NCI-H510A (cell line): ENCODE measurements at places on chromosomes 11 and 22.

DNA sequence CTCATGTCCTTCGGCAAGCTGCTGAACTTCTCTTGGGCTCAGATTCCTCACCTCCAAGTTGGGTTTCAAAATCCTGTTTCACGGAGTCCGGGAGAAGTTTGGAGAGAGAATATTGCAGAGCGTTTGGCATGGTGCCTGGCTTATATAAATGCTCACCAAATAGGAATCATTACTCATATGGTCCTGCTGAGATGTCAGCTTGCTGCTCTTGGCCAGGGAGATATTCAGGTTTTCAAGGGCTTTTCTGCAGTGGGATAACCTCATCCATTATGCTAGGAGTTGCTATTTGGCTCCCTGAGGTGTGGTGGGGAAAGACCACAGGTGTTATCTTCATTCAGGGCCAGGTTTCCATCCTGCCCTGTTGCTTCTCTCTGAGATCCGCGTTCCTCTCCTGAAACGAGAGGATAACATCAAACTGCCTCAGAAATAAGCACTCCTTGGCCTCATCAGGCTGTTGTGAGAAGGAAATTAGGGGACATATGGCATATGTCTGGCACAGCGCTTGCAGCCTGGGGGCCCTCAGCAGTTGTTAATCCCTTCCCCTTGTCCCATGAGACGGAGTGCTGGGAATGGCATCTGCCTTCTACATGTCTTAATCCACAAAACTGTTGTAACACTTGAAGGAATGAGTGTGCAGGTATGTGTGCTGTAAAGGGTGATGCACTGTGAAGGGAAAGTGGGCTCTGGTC is 29.9 kb upstream of the ACER3 start:
- DNase-seq: no peak

- no peak for DNase-seq
Observed at GRCh38 chr11:82267186-82267585, 466.5 kb downstream of the FAM181B start.

- no peak for DNase-seq
Observed at GRCh38 chr22:29692327-29692640, 27.5 kb upstream of the CABP7 start.

DNA sequence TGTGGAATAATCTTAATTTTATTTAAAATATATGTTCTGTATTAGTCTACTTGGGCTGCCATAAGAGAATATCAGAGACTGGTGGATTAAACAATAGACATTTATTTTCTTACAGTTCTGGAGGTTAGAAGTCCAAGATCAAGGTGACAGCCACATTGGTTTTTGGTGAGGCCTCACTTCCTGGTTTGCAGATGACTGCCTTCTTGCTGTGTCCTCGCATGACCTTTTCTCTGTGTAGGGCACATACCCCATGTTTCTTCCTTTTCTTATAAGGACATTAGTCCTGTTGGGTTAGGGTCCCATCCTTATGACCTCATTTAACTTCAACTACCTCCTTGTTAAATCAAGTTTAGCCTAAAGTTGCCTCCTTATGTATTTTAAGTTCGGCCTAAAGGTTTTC is 202.7 kb upstream of the MPPED2 start:
- DNase-seq: no peak

DNA sequence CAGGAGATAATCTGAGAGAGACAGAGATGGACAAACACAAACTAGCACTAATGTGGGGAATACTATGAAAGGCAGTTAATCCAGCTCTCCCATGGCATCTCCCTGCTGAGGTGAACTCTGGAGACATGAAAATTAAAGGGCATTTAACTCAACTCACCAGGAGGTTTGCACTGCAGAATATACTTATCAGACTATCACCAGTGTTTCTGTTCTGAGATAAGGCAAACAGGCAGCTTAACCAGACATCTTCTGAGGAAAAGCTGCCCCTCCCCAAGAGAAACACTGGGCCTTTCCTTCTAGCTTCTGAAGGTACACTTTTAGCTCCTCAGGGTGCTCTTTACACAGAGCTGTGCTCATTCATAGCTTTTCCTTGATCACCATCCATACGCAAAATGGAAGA is 85.5 kb downstream of the AMBRA1 start:
- DNase-seq: no peak

DNA sequence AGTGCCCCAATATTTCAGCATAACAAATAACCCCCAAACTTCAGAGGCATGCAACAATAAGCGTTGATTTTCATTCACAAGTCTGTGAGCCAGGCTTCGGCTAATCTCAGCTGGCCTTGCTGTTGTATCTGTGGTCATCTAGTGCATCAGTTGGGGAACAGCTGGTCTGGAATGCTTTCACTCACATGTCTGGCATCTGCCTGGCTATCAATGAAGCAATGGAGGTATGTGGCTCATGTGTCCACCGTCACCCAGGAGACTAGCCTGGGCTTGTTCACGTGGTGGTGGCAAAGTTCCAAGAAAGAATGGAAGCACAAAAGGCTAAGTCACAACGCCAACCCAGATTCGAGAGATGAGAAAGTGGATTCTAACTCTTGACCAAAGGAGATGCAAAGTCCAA is 304.8 kb upstream of the ISX start:
- no peak for DNase-seq

GRCh38 chr22:39095971-39096370 is 1.1 kb upstream of the APOBEC3H start:
- DNase-seq: no peak

- DNase-seq: no peak
Observed at GRCh38 chr22:38572065-38572464, 2.1 kb upstream of the DMC1 start.

DNA sequence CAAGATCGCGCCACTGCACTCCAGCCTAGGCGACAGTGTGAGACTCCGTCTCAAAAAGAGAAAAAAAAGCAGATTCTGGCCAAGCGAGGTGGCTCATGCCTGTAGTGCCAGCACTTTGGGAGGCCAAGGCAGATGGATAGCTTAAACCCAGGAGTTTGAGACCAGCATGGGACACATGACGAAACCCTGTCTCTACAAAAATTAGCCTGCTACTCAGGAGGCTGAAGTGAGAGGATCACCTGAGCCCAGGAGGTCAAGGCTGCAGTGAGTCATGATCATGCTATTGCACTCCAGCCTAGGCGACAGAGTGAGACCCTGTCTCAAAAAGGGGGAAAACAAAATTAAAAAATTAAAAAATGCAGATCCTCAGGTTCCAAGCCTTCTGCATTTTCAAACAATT is 14.0 kb downstream of the PGAP2 start:
- no peak for DNase-seq

- DNase-seq: peak; percentile 23
Observed at GRCh38 chr11:75547617-75548058, 14.4 kb upstream of the SERPINH1 start.

DNA sequence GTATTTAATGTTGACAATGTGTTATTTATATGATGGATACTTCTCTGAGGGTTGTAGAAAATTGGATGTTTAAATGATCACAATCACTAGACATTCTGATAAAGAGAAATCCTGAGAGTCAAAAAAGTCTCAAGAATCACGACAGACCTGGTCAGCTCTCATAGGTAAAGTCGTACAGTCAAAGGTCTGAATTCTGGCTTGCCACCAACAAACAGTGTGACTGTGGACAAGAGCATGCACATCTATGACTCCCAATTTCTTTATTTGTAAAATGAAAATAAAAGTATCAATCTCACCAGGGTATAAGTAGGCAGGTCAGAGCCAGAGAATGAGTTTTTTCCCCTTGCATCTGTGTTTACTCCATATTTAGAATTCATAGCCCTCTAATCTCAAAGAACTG is 556.7 kb downstream of the FAM181B start:
- DNase-seq: no peak
